HT-29 (cell line): ENCODE measurements at places on chromosomes 11 and 22.

- no peak for DNase-seq
Observed at GRCh38 chr11:13101644-13102512, 92.8 kb downstream of the RASSF10 start.

GRCh38 chr11:21385669-21386440, 716.5 kb downstream of the NELL1 start:
- DNase-seq = no peak

DNA sequence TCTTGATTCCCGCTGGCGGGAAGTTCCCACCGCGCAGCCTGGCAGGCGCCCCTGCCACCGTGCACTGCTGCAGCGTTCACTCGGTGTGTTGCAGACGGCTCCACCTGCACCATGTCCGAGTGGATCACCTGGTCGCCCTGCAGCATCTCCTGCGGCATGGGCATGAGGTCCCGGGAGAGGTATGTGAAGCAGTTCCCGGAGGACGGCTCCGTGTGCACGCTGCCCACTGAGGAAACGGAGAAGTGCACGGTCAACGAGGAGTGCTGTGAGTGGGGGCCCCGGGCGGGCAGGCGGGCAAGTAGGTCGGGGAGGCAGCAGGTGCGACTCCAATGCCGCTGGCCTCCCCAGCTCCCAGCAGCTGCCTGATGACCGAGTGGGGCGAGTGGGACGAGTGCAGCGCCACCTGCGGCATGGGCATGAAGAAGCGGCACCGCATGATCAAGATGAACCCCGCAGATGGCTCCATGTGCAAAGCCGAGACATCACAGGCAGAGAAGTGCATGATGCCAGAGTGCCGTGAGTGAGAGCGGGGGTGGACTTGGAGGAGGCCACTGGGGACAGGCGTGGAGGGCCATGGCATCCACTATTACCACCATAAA, 99.7 kb downstream of the RRAS2 start:
- no peak for DNase-seq

- peak; percentile 89 for DNase-seq
Observed at GRCh38 chr11:34512840-34513681, 533 bp downstream of the ELF5 start.

- no peak for DNase-seq
Observed at GRCh38 chr11:4071914-4072313, 22.7 kb upstream of the RRM1 start.

- DNase-seq = no peak
Observed at GRCh38 chr11:59807047-59807610, 3.4 kb downstream of the MRPL16 start.

- no peak for DNase-seq
Observed at GRCh38 chr11:64076758-64077157, 41.0 kb downstream of the FLRT1 start.

- peak; percentile 87 for DNase-seq
Observed at GRCh38 chr11:67053896-67054329, 2.7 kb upstream of the RHOD start.

GRCh38 chr22:33757041-33757801, 163.1 kb downstream of the LARGE1 start:
- DNase-seq = no peak

- no peak for DNase-seq
Observed at GRCh38 chr22:49517667-49518185, 309.9 kb downstream of the BRD1 start.

DNA sequence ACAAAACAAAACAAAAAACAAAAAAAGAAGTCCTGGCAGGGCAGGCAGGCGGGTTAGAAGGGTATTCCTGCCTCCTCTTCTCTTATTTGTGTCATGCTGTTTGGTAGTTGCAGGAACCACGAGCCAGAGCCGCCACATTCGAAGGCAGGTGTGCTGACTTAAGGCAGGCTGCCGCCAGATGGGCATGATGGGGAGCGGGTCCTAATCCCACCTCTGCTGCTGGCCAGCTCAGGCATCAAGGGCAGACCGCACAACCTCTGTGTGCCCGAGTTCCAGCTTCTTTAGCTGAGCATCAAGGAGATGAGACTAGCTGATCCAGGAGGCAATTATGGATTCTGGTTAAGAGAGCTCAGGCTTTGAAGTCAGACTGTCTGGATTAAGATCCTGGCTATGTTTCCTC, 12.1 kb downstream of the OAF start:
- no peak for DNase-seq

GRCh38 chr11:72556433-72556832, 117.8 kb downstream of the PDE2A start:
- DNase-seq = no peak
